ENCODE measurements at places on chromosomes 7 and 10.

DNA sequence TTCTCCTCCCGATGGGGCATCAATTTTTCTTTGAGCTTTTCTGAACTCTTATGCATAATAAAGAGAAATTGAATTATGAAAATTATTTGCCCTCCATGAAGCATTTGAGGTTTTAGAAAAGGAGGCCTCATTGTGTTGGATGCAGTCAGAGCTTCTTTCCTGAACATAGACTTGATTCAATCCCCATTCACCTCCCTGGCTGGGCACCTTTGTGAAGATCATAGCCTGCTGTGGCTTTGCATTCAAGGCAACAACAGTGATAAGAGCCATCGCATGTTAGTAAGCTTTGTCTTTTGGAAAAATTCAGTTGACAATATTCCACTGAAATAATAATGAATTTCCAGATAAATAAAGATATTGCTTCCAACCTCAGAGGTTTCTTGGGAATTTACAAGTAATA is 87.1 kb downstream of the TRIL start:
- DNase-seq: no peak

DNA sequence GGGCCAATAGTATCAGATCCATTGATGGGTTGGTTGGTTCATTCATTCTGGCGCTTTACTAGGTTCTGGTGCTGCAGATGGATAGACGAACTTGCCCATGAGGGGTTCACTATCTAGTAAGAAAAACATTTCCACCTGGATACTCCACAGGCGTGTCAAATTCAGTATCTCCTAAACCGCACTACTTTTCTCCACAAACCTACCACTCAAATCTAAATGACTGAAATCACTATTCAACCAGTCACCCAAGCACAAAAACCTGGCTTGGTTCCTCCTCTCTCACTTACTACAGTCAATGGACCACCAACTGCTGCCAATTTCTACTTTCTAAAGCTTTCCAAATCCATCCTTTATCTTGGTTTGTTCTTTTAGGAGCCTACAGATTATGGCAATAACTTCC is 572 bp downstream of the AGK start:
- no peak for DNase-seq

GRCh38 chr7:80197627-80198026 is 63.0 kb downstream of the GNAI1 start:
- DNase-seq: no peak

DNA sequence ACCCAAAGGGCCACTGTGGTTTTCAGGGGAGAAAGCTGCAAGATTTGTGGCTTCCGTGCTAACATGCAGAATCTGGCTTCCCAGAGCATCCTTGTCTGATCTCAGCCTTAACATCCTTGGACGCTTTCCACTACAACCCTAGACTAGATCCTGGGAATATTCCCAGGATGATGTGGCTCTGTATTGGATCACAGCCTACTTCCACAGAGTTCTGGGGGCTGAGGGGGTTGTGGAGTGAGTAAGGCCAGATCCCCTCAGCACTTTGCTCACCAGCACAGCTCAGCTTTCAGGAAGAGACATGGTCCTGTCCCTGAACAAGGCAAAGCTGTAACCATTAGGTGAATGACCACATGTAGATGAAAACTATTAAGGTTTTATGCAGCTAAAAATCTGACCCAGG is 241.3 kb upstream of the MYO3A start:
- DNase-seq: no peak

- no peak for DNase-seq
Observed at GRCh38 chr7:70730451-70731110, 401.4 kb upstream of the GALNT17 start.

DNA sequence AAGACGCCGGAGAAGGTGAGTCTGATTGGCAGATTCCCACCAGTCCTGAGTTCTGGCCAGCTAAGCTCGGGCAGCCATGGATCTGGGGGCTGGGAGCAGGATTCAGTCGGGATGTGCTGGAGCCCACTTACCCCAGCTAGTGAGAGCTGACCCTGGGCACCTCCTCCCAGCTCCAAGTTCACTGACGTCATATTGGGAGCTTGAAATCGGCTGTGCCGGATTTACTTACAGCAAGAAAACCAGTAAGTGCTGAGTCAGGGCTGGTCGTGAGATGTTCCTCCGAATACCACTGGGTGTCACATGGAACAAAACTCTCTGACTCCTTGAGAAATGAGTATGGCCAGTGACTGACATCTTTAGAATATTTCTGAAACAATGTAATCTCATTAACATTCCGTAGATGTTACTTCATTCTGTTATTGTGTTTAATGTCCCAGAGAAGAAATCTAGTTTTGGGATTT is 621.2 kb downstream of the SDK1 start:
- DNase-seq: peak; percentile 54

GRCh38 chr7:8817448-8818036 is 384.1 kb downstream of the NXPH1 start:
- DNase-seq: no peak

GRCh38 chr7:22542254-22542653 is 42.3 kb upstream of the STEAP1B start:
- no peak for DNase-seq

DNA sequence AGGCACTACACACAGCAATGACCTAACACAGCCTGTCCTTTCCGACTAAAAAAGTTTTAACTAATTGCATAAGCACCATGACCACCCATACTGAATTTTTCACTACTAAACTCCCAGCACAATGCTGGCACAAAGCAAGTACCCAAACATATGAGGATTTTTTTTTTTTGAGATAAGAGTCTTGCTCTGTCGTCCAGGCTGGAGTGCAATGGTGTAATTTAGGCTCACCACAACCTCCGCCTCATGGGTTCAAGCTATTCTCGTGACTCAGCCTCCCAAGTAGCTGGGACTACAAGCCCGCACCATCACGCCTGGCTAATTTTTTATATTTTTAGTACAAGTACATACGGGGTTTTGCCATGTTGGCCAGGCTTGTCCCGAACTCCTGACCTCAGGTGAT is 5.1 kb downstream of the UBE2H start:
- no peak for DNase-seq

- peak; percentile 50 for DNase-seq
Observed at GRCh38 chr10:15725603-15726002, 5.9 kb upstream of the ITGA8 start.

DNA sequence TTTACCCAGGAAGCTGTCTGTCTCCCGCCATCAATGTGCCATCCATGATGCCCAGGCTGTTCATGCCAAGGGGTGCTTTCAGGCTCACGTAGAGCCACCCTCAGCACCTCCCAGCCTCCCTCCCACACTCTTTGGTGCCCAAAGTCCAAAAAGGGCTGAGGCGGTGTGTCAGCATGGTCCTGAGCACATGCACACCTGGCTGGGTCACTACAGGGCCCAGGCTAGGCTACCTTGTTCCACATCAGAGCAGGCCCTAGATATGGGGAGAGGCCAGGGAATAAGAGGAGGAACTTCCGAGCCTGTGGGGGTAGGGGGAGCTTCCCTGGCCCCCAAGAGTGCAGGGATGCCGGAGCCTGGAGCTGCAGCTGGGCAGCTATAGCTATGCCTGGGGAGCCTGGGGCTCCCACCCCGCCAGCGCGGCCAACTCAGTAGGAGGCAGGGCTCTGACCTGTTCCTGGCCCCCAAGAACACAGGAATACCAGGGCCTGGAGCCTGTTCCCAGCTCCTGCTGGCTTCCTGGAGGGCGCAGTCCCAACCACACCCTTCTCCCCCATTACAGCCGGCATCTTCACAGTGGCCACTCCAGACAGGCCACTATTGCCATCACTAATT is 133.2 kb upstream of the C7orf33 start:
- DNase-seq: no peak

DNA sequence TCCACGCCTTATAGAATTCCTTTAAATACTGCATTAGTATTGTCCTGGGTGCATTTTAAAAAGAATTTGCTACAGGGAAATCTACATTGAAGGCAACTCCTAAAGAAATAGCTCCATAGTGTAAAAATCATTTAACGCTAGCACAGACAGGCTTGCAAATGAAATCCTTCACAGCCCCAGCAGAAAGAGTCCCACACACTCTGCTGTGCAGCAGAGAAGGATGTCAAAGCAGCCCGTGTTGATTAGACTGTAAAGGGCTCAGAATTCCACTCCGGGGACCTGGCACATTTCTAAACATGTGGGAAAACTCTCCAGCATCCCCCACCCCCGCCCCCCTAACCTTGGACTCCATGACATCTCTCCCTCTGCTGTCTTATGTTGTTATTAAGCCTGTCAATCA is 176.8 kb downstream of the CALN1 start:
- DNase-seq: no peak

- peak; percentile 79 for DNase-seq
Observed at GRCh38 chr10:112898540-112899390, 51.3 kb upstream of the TCF7L2 start.

DNA sequence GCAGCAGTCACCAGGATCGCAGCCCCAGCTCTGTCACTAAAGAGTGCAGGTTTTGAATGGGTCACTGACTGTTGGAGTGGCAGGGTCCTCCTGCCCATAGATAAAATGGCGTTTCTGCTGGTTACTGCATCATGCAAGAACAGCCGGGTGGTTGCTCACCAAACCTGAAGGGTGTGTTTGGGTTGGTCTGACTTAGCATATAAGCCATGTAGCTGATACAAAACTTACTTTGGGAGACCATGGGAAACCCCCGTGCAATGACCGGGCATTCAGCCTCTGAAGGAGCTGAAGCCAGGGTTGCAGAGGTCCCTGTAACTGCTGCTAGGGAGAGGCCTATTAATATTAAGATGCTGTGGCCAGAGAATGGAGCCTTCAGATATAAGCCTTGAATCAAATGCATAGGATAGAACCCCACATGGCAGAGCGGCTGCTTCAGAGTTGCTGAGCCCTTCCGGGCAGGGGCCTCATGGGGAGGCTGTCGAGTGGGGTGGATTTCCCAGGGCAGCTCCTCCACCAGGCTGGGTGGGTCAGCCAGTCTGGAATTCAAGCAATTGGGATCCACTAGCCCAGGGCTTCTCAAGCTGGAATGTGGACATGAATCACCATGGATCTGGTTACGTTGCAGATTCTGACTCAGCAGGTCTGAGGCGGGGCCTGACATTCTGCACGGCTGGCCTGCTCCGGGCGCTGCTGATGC is 70.9 kb upstream of the CTBP2 start:
- peak; percentile 83 for DNase-seq

DNA sequence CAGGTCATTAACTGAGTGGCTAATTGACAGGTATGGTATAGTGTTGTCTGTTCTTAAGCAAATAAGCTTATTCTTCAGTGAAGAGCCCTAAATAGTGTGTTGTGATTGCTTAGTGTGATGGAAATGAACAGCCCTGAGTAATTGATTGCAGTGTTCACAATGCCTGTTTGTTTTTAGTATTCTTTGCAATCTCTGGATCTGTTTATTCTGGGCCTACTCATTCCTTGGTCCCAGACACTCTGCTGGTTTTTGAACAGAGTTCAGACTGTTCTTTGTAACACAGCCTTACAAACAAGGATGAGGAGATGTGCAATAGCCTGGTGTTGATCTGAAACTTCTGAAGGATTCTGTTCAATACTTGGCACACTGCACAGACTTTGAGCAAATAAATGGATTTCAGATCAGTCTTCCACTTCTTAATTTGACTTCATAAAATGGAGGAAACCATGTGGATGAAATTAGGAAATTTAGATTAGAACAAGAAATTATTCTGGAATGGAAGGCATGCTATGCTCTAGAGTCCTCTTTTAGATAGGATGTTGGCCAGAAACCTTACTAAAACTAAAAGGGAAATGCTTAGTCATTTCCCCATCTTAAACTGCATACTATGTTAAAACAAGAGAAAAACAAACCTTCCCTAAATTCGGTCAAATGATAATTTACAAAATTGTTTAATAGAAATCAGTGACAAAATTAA is 444.2 kb upstream of the SEMA3D start:
- no peak for DNase-seq

DNA sequence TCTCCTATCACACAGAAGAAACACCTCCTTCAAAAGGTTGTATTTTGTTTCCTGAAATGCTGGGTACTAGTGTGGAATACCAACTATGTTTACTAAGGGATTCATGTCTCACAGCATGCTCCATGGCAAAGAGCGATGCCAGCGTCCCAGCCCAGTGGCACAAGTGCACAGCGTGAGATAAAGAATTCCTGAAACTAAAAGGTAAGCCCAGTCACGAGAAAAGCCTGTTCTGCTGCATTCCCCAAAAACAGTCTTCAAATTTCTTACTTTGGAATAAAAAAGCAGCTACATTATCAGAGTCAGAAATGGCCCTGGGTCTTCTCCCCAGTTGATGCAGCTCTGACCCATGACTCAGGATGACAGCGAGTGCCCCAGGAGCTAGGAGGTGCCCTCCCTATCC is 53.1 kb upstream of the DDC start:
- DNase-seq: no peak

DNA sequence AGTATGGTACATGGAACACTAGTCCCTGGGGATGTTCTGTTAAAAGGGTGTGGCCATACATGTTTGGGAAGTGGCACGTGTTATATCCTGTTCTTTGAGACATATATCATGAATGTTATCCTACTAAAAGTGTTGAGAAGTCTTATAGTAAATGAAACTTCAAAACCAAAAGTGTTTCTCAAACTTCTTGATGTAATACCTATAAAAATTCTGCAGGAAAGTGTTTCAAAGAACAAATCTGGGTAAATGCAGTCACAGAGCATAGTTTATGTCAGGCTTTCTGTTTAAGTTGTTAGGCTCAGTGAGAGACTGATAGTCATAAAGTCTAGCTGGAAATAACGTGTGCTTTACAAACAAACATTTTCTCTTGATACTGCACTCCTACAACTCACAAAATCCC is 273.7 kb downstream of the KIF20B start:
- DNase-seq: no peak

DNA sequence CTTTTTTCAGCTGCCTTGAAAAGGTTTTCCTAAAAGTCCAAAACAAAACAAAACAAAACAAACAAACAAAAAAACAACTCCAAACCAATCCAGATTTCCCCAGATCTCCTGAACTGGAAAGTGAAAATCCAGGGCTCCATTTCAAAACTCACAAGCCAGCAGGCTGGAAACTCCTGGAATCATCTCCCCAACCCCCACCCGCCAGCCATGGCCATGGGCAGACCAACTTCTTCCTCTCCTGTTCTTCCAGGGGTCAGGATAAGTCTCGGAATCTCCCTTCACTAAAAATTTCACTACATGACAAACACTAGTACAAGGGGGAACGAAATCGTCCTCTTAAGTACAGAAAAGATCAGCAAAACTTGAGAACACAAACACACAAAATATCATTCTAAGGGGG is 40.4 kb downstream of the GNA12 start:
- no peak for DNase-seq

DNA sequence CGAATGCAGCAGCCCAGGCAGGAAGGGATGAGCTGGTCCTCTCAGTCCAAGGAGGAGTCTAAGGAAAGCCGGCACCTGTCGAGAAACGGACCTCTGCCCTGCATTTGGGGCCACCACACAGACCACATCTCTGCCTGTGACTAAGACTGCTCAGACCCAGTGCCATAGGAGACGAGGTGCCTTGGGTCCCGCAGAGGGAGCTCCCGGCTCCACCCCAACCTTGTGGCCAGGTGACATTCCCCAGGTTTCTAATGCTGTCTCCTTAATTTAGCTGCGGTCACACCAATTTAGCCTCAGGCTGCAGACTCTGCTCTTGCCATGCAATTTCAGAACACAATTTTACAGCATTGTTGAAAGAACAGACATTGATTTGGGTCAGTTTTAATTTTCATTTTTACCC is 22.8 kb upstream of the CRHR2 start:
- no peak for DNase-seq

- no peak for DNase-seq
Observed at GRCh38 chr10:62708569-62708968, 96.0 kb upstream of the ADO start.

- no peak for DNase-seq
Observed at GRCh38 chr10:79073784-79074432, 5.1 kb downstream of the ZMIZ1 start.

Data from iPS-NIHi11 (cell line).